NCI-H510A treated with DMSO at 0.1 percent for 48 hours (cell line): ENCODE measurements at places on chromosomes 12 and 14.

DNA sequence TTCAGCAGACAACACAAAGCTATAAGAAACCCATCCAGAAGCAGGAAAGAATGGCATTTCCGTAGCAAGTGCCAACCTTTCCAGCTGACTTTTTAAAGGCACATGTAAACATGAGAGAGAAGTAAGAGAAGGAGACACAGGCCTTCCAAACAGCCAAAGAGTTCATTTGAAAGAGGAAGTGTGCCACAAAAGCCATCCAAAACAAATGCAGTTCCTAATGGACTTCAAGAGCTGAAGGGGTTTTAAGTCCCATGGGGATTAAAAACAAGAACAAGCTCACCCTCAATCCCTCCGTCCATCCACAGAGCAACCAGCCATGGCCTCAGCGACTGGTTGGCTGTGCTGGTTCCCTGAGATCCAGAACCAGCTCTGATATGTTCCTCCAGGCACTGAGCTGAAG is 4.5 kb upstream of the DPF3 start:
- no peak for DNase-seq

- DNase-seq, result no peak
Observed at GRCh38 chr14:25048170-25049016, 1.6 kb downstream of the STXBP6 start.

DNA sequence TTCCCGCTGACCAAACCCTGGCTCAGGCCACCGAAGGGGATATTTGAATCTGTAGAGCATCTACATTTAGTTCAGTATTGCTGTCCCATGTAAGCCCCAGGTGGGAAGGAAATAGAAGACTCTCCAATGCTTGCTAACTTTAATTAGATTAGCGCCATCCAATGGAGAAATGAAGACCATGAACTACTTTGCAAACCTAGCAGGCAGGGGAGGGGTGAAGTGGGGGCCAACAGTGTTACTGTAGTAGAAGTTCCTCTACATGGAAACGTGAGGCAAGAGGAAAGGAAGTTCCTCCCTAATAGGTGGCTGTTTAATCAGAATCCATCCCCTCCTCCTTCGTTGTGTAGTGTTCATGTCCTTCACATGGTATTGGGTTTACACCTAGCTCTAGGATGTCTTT is 9.3 kb upstream of the DENND5B start:
- no peak for DNase-seq

- DNase-seq, result no peak
Observed at GRCh38 chr12:116306506-116306905, 29.0 kb upstream of the MED13L start.

DNA sequence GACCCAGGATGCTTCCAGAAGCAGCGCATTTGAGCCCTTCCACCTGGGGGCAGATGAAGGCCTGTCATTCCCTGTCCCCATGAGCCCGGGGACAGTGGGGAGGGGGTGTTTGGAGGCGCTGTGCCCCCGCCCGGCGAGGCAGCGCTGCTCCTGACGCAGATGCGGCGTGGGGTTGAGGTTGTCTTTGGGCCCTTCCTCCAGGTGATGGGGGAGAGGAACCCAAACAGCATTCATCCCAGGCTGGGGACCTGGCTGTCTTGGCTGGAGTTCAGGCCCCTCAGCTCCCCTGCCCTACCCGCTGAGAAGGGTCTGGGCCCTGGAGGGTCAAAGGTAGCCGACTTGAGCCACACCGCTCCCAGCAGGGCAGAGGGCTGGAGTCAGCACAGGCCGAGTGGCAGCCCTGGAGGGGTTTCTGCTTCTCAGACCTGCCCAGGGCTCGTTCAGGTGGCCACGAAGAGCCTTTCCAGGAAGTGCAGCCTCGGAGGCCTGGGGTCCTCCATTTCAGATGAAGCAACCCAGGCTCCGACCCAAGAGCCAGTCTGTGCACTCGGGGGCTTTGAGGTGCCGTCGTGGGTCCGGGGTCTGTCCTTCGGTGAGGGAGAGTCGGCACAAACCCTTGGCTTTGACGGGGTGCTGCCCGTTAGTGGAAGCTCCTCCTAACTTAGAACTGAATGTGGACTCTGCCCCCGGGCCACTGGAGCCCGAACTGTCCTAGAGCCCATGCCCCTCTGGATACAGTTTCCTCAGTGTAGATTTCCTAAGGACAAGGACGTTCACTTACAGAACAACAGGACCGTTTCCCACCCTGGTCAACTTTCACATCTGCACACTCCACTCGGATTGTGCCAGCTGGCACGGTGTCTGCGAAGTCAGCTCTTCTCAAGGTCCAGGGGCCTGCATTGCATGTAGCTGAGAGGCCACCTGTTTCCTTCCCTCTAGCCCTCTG is 16.1 kb downstream of the ACADS start:
- no peak for DNase-seq

DNA sequence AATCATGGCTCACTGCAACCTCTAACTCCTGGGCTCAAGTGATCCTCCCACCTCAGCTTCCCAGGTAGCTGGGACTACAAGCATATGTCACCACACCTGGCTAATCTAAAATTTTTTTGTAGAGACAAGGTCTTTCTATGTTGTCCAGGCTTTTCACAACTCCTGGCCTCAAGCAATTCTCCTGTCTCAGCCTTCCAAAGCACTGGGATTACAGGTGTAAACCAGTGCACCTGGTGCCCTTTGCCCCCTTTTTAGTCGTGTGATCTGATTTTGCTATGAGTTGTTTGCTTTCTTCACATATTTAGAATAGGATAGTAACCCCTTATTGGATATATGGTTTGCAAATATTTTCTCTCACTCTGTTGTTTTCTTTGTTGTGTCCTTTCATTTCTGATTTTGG is 1.7 kb upstream of the RAD52 start:
- DNase-seq, result no peak

DNA sequence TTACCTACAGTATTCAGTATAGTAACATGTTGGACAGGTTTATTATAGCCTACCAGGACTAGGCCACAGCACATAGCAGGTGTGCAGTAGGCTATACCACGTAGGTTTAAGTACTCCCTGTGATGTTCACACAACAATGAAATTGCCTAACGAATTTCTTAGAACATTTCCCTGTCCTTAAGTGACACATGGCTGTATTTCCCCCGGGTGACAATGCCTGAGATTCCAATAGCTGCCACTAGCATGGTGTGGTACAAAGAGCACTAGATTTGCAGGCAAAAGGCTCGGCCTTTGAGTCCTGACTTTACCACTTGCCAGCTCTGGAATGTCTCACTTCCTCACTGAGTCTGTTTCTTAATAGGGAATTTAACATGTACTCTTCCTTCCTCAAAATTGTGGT is 19.7 kb downstream of the PTPN21 start:
- no peak for DNase-seq

GRCh38 chr14:74785056-74785613 is 22.0 kb downstream of the YLPM1 start:
- DNase-seq, result no peak

DNA sequence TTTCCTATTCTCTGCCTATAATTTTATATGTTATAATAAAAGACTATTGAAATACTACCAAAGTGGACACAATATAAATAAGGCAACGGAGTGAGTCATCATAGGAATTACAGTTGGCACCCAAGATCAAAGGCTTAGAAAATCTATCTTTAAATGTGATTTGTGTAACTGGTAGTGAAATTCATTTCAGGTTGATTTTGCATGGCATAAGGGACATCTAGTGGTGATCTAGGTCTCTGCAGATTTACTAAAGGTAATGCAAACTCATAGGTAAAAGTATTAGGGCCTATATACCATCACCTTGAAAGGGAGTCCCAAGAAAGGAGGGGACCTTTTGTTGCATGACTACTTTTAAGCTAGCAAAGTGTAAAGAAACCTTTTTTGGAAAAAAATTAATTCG is 527.2 kb downstream of the NRXN3 start:
- DNase-seq, result peak; percentile 42

DNA sequence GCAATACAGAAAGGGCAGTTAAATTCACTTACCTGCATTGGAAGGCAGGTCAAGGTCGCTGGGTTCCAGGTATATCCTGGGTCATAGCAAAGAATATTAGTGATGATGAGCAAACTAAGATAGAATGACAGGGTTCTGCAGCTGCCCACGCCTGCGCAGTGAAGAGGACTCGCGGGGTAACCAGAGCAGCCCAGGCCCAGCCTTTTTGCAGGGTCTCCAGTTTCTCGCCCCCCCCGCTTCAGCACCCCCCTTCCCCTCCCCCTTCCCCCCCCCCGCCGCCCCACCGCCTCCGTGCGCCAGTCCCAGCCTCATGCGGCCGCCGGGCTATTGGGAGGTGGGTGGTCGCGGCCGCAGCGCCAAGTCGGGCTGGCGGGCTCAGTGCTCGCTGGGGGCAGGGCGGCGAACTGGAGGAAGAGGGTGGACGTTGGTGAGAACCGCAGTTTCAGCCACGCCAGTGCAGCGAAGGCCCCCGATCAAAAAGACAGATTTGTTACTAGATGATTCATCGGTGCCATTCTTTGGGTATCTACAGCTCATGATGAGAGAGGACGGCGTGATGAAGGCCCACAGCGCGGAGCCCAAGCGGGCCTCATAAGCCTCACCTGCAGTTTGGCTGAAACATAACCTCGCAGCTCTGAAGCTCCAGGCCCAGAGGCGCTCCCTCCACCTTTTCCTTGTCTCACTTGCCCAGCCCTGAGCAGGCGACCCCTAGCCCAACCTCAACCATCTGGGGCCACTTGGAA is 20.2 kb downstream of the SLC2A3 start:
- DNase-seq, result no peak

- DNase-seq, result peak; percentile 61
Observed at GRCh38 chr12:1592444-1593173, 1.8 kb downstream of the FBXL14 start.

DNA sequence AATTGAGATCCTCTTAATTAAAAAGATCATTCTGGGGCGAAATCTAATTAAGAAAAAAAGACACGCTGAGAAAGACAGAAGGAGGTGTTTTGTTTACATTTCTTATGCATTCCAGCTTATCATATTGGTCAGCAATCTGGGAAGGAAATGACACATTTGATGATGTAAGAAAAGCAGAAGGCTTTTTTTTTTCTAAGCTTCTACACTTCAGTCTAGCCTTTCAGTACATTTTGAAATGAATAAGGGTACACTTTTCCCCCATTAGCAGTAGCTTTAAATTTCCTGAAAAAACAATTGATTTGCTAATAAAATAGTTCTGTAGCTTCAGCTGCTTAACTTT is 5.9 kb upstream of the GSC start:
- no peak for DNase-seq

- no peak for DNase-seq
Observed at GRCh38 chr12:65067383-65067782, 53.7 kb downstream of the WIF1 start.

GRCh38 chr12:52605542-52605941 is 4.3 kb upstream of the KRT72 start:
- no peak for DNase-seq

- DNase-seq, result no peak
Observed at GRCh38 chr12:50258167-50258551, 25.2 kb downstream of the LIMA1 start.

DNA sequence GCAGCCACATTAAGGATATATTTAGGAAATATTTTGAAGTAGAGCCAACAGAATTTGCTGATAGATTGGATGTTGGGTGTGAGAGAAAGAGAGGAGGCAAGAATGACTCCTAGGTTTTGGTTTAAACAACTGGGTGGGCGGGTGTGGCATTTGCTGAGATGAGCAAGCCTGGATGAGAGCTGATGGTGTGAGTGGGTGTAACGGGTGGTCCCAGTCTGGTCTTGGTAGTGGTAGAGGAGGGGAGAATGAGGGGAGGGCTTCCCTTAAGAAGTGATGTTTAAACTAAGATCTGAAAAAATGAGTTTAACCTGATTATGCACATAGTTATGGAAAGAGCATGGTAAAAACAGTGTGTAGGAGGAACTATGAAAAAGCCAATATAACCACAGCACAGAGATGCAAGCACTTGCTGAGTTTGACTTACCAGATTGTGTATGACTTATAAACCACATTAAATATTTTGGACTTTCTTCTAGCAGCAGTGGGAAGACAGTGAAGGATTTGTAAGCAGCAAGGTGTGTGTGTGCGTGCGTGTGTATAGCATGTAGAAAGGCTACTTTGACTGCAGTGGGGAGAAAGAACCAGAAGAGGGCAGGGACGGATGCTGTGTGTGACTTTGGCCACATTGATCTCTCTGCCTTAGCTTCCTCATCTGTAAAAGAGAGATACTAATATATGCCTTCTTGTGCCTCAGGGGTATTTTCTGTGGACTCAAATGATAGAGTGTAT is 139.7 kb downstream of the PRIMA1 start:
- DNase-seq, result peak; percentile 4

- DNase-seq, result peak; percentile 55
Observed at GRCh38 chr12:68119724-68120211, 39.8 kb downstream of the IFNG start.

GRCh38 chr12:38222011-38222410 is 94.6 kb upstream of the ALG10B start:
- DNase-seq, result no peak

DNA sequence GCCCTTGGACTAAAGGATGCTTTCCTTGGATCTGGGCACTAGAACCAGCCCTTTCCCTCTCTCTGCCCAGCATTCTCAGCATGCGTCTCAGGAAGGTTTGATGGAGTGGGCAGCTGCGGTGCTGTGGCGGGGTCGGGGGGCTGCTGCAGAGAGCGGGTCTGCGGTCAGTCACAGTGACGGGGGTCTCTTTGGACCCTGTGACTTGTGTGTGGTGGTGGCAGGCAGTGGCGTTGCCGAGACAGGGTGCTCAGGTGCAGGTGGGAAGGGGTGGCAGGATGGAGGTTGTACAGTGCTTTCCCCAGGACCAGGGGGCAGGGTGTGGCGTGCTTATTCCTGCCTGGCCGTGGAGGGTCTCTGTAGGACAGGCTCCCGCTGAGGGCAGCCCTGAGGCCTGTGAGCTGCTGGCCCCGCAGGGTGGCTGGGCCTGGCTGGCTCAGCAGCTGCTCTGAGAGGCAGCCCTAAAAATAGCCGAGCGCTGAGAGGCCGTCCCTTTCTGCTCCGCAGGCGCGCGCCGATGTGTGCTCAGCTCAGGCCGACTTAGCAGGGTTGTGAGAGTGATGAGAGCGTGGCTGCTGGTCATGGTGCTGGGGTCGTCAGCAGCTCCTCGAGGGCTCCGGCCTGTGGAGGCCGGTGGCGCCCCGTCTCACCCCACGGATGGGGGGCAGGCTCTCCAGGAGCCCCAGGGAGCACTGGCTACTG is 9.7 kb downstream of the PACS2 start:
- peak; percentile 13 for DNase-seq

DNA sequence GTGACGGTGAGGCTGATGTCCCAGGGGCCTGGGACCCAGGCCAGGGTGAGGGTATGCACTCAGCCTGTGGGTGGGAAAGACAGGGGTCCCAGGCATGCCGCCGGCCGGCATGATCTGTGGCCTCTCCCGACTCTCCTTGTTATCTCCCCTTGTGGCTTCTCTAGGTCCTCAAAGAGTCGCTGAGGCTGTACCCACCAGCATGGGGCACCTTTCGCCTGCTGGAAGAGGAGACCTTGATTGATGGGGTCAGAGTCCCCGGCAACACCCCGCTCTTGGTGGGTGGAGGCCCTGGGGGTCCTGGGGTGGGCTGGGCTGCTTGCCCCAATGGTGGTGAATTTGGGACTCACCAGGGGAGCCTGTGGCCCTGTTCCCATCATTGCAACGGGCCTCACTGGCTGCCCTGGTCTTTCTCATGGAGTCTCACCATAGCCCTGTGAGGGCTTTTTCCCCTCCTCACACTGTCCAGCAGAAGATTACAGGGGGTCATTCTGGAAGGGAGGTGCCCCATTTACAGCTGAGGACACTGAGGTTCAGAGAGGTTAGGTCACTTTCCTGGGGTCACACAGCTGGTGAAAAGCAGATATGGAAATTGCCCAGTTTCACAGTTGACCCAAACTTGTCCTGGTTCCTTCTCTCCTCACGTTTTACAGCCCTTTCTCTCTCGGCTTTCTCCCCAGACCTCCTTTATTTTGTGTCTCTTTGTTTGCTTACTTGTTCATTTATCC is 37.9 kb downstream of the CYP46A1 start:
- no peak for DNase-seq

- no peak for DNase-seq
Observed at GRCh38 chr14:52412426-52412825, 98.3 kb downstream of the PTGER2 start.

GRCh38 chr12:92553389-92553788 is 149.4 kb upstream of the PLEKHG7 start:
- no peak for DNase-seq
